ENCODE measurements at places on chromosomes 5 and 9. TPM values are rescaled to one million over a fixed set of nuclear protein-coding genes. Genes with fewer than 3 reads are reported as not detected.
A peak's percentile ranks its signal among the peaks of the same experiment; 100 is the strongest.

PDE8B gene
- 4.0 TPM for polyA plus RNA-seq

DNA sequence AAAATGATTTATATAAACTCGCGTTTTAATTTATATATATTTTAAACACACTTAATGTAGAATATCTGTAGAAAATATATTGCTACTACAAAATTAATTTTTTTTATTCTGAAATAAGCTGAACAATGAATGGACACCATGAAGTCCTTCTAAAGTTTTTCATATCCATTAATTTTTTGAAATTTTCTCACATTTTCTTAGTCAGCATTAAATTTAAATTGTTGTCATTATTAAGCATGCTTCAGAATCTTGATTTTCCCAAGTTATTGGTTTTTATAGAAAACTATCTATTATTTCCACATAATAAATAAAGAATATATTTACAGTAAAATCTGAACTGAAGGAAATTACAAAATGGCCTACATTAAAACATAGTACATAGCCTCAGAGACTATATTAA, 1314.9 kb upstream of the CDH6 start:
- no peaks in the 10 kb centered on the region for H3K27me3 ChIP-seq
- H3K4me3 ChIP-seq = no peak overlapping the region
- H3K36me3 ChIP-seq = no peaks in the 10 kb centered on the region
- DNase-seq = no peak

GRCh38 chr9:95725045-95725444, 150.4 kb upstream of the ERCC6L2 start:
- no peaks in the 10 kb centered on the region for H3K27me3 ChIP-seq
- H3K27ac ChIP-seq = peak overlapping the region; percentile 30
- H3K36me3 ChIP-seq = no peaks in the 10 kb centered on the region
- H3K4me1 ChIP-seq = peaks cover 19% of the 10 kb centered on the region
- DNase-seq = no peak

ACTBL2 gene
- polyA plus RNA-seq = 0.01 TPM

DNA sequence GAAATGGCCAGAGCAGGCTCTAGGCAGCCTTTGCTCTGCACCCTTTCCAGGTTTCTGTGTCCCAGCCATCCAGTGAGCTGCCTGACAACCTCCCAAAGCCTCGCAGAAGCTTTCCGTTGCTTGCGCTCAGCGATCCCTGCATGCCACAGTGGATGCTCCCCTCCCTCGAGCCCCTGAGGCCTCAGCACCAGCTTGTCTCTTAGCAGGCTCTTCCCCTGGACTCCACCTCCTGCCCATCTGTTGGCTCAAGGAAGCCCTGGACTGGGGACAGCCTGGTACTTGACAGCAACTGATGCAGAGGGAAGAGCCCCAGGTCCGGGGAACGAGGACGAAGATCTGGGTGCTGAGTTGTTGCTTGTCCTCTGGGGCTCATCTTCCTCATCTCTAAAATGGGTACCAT, 23.2 kb downstream of the TSPAN17 start:
- H3K4me1 ChIP-seq = peaks cover 9% of the 10 kb centered on the region
- no peak overlapping the region for H3K27ac ChIP-seq
- peaks cover 6% of the 10 kb centered on the region for H3K27me3 ChIP-seq
- no peaks in the 10 kb centered on the region for H3K36me3 ChIP-seq
- DNase-seq = no peak

GPR21 gene
- polyA plus RNA-seq = 0.24 TPM

ANKRD31 gene
- polyA plus RNA-seq = 0.21 TPM

- DNase-seq = no peak
- H3K27me3 ChIP-seq = no peaks in the 10 kb centered on the region
- H3K4me1 ChIP-seq = no peaks in the 10 kb centered on the region
- H3K27ac ChIP-seq = no peak overlapping the region
- H3K4me3 ChIP-seq = no peak overlapping the region
These were observed 81.6 kb downstream of the NDUFS4 start for GRCh38 chr5:53642061-53642460.

DNA sequence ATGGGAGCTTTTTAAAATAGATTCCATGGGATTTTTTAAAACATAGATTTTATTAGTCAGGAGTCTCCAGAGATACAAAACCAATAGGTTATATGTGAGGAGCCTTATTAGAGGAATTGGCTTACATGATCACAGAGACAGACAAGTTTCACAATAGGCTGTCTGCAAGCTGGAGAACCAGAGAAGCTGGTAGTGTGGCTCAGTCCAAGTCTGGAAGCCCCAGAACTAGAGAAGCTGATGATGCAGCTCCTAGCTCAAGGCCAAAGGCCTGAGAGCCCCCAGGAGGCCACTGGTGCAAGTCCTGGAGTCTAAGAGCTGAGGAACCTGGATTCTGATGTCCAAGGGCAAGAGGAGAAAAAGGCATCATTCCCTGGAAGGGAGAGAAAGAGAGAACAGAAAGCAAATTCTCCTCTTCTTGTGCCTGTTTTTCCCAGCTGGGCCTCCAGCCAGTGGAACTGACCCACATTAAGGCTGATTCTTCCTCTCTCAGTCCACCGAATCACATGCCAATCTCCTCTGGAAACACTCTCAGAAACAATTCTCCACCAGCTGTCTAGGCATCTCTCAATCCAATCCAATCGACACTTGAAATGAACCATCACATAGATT, 59.3 kb downstream of the AHRR start:
- H3K4me3 ChIP-seq = no peak overlapping the region
- no peaks in the 10 kb centered on the region for H3K36me3 ChIP-seq
- no peaks in the 10 kb centered on the region for H3K4me1 ChIP-seq
- H3K27ac ChIP-seq = no peak overlapping the region
- DNase-seq = no peak
- H3K27me3 ChIP-seq = peaks cover 5% of the 10 kb centered on the region

DNA sequence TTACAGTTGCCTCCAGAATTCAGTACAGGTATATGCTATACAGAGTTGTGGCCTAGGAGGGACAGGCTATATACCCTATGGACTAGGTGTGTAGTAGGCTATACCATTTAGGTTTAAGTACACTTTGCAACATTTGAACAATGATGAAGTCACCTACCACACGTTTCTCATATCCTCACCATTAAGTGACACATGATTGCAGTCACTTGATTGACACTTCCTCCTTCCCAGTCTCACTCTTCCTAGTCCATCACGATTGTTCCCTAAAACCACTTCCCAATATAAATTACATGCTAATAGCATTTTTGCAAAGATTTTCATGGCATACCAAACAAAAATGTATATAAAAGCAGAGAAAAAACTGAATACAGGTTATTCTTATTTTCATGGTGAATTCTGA, 312.2 kb downstream of the EPB41L4A start:
- H3K27ac ChIP-seq = no peak overlapping the region
- H3K27me3 ChIP-seq = no peaks in the 10 kb centered on the region
- H3K4me1 ChIP-seq = no peaks in the 10 kb centered on the region
- no peak for DNase-seq

DNA sequence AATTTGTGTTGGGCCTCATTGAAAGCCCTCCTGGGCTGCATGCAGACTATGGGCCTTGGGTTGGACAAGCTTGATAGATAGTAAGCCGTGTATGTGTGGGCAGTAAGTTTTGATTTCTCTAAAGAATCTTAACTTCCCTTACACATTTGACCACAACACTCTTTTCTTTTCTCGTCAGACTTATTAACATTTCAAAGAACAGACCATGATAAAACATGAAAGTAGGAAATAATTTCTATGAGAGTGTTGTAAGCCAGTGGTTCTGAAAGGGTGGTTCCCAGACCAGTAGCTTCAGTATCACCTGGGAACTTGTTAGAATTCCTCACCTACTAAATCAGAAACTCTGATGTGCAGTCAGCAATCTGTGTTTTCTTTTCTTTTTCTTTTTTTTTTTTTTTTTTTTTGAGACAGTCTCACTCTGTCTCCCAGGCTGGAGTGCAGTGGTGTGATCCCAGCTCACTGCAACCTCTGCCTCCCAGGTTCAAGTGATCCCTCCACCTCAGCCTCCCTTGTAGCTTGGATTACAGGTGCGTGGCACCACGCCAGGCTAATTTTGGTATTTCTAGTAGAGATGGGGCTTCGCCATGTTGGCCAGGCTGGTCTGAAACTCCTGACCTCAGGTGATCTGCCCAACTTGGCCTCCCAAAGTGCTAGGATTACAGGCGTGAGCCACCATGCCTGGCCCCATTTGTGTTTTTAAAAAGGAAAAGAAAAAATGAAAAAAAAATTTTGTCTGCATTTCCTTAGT, 20.0 kb upstream of the GCNT1 start:
- no peaks in the 10 kb centered on the region for H3K27me3 ChIP-seq
- no peaks in the 10 kb centered on the region for H3K4me1 ChIP-seq
- no peak for DNase-seq
- no peak overlapping the region for H3K4me3 ChIP-seq
- no peak overlapping the region for H3K27ac ChIP-seq

All from large intestine (tissue), 12 donors.